ENCODE measurements at places on chromosomes 5 and 9.

GRCh38 chr9:89179895-89180734, 1.5 kb upstream of the SHC3 start:
- no peak for DNase-seq

GRCh38 chr9:99013550-99013949, 69.8 kb downstream of the COL15A1 start:
- DNase-seq = peak; percentile 50

GRCh38 chr5:135161221-135161620, 127.2 kb upstream of the PITX1 start:
- no peak for DNase-seq

GRCh38 chr5:50547303-50547702, 106.2 kb upstream of the EMB start:
- no peak for DNase-seq

- no peak for DNase-seq
Observed at GRCh38 chr9:72855321-72855720, 97.5 kb downstream of the ALDH1A1 start.

- DNase-seq = no peak
Observed at GRCh38 chr9:121277026-121277425, 9.1 kb downstream of the GSN start.

DNA sequence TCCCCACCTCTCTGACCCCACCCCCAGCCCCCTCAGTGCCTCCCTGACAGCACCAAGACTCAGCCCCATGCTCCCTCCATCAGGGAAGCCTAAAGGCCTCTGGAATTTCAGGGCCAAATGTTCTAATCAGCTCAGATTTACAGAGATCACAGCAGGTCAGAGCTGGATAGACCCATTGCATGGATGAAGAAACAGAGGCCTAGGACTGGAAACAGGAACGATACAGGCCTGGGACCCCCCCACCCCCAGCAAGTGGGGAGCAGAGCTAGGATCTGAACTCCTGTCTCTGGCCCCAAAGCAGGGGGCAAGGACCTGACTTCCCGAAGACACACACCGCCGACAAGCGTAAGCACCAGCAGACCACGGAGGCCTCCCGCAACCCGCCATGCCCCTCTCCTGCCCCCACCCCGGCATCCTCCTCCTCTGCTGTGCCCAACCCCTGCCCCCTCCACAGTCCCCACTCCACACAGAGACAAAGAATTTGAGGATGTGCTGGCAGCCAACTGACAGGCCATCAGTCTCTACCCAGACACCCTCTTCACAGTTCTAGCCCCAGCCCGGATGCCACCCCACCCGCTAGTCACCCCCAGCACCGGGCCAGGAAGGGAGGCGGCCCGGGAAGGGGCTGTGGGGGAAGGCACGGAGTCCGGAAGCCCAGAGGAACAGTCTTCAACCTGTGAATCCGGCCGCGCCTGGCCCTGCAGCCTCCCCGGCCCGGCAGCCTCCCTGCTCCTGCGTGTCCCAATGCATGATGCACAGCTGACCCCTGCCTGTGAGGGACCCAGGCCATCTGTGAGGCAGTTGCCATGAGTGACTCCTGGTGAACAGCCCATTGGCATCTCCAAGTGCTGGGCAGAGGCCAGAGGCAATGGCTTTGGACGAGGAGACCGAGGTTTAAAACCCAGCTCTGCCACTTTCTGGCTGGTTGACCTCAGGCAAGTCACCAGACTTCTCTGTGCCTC, 31.3 kb downstream of the NDUFA8 start:
- no peak for DNase-seq

DNA sequence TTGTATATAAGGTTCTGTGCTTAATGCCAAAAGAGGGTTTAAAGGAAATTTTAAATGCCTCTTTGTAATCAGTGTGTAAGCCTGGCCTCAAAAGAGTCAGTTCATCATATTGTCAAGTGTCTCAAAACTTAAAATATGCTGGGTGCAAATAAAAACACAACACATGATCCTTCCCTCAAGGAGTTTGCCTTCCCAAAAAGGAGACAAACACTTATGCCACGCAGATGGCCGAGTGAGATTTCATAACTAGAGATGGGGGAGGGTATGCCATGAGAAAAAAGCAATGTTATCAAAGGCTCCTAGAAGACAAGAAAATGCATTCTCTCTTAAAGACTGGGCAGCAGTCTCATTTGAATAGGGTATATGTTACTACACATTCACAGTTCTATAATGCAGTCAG, 55.2 kb downstream of the FBXO38 start:
- DNase-seq = no peak

DNA sequence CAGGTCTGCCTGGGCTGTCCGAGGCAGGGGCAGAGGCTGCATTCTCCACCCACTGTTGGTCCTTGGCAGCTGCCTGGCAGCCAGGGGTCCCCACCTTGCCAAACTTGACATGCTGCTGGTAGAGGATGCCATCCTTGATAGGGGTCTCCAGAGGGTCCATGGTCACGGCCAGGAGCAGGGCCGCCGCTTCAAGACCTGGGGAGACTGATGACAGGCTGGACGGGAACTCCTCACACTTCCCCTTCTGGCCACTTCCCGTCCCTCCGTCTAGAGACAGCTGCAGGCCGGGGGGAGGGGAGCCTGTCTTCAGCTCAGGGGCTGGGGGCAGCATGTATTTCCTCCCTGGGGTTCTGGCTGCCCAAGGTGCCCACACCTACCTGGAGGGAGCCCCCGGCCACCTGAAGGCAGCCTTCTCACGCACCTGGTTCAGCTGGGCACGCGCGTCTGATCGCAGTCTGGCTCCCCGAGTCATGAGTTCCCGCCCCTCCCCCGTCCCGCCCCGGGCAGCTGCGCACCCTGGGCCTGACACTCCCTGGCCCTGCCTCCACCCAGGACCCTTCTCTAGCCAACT, at the start of gene DOK3:
Gene DOK3, minus strand, starts transcription at position 446 of the 571 bp plus-strand sequence. Its CDS starts 286 bp downstream, at position 160.
- no peak for DNase-seq

GRCh38 chr5:135133698-135134515, 99.9 kb upstream of the PITX1 start:
- no peak for DNase-seq

- peak; percentile 62 for DNase-seq
Observed at GRCh38 chr5:108382784-108383330, 959 bp upstream of the FBXL17 start.

DNA sequence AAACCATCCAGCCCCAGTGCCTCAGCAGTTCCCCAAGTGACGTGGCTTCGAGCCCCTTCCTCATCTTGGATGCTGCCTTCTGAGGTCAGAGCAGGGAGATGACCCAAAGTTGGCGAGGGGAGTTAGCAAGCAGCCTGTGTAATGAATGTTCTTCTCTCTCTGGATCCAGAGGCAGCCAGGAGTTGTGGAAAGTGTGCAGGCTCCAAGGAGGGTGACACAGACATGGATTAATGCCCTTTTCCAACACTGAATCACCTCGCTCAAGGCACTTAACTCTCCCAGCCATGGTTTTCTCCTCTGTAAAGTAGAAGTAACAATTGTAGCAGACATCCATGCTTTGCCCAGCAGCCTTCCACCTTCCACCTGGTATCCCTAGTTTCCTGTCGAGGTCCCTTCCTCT, 64.6 kb upstream of the HAND1 start:
- DNase-seq = no peak

- DNase-seq = no peak
Observed at GRCh38 chr9:69155341-69156030, 18.6 kb upstream of the TJP2 start.

DNA sequence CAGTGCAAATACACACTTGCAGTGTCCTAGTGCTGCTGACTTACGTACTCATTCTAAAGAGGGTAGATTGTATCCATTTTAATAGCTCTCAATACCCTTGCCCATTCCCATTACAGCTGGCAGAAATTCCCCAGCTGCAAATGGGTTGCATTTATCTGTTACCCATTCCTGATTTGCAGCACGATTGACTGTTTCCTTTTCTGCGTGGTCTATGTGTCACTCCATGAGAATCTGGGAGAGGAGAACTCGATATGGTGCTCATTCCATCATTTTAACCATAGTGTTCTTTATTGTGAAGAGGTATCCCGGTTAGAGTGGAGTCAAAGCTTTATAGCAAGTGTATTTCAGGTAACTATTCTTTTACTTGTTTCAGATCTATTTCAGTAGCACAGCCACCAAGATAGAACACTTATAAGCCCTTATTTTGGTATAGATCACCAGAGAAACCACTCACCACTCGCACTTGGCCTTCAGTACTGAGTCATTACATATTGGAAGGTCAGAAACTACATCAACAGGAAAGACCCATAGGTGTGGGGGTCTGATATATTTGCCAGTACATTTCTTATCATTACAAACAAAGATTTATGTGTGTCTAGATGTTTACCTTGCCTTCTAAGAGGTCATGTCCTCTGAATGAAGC, 139.5 kb downstream of the MUSK start:
- no peak for DNase-seq

GRCh38 chr5:100595152-100595811, 60.1 kb downstream of the FAM174A start:
- DNase-seq = peak; percentile 58

DNA sequence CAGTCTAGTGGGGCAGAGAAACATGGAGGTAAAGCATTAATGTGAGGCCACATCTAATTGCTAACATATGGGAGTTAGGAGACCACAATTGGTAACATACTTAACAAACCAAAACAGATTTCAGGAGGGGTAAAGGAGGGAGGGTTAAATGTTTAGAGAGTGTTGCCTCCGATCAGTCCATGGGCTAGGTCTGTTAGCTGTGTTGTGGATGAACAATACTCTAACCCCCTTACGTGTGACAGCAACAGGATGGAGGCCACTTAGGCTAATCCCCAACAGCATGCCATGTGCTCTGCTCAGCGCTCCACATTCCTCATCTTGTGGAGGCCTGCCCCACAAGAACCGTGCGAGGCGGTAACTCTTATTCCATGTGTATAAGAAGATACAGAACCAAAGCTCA, 167.0 kb downstream of the CRB2 start:
- no peak for DNase-seq

DNA sequence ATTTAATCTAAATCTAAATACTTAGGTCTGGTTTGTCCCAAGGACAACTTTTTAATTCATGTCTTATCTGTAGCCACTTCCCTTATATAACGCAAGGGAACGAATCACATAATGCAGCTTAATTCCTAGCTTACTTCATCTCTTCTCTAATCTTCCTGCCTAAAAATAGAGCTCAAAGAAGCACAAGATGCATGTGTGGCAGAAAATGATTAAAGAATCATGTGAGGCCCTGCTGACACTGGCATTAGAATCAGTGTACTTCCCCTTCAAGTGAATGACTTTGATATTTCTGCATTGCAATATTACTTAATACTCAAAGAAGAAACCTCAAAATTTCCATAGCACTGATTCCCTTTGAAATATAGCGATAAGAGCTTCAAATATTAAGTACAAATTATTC, 317.9 kb upstream of the FTMT start:
- no peak for DNase-seq

GRCh38 chr9:104872656-104873488, 55.1 kb downstream of the ABCA1 start:
- DNase-seq = no peak

DNA sequence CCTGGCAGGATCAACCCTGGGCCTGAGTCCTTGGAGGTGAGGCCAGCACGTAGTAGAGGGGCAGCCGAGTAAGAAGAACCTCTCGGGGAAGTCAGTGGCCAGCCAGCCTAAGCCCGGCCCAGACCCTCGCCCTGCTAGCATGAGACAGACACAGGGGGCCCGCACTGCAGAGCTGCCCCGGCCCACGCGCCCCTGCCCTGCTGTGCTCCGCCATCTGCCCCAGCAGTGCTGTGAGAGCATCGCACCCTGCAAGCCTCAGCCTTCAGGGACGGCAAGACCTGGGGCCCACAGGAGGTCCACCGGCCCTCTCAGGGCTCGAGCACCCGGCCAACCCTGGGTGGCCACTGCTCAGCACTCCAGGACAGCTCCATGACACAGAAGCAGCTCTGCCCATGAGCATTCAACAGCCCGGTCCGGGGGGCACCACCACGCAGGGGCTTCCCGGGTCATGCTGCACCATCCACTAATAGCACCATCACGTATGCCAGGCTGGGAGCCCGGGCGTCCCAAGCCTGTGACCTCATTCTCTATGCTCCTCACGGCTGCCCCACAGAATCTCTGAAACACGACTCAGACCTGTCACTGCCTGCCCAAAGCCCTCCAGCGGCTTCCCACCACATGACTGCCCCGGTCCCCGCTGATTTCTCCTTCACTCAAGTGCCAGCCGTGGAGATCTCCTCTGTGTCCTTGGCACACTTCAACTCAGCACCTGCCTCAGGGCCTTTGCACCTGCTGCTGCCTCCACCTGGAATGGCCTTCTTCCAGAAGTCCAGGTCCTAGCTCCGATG, 38.1 kb downstream of the ADAMTS2 start:
- DNase-seq = no peak

- DNase-seq = no peak
Observed at GRCh38 chr5:142811866-142812557, 41.8 kb downstream of the ARHGAP26 start.

DNA sequence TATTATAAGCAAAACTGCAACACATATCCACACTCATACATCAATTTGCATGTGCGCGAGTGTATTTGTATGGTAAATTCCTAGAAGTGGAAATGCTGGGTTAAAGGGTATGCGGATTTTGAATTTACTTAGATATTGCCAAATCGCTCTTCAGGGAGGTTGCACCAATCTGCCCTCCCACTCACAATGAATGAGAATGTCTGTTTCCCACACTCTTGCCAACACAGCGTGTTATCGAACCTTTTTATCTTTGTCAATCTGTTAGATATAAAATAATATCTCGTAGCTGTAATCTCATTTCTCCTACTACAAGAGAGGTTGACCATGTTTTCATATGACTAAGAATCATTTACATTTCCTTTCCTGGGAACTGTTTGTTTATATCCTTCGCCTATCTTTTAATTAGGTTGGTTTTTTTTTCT, 35.7 kb downstream of the LHX2 start:
- DNase-seq = no peak

DNA sequence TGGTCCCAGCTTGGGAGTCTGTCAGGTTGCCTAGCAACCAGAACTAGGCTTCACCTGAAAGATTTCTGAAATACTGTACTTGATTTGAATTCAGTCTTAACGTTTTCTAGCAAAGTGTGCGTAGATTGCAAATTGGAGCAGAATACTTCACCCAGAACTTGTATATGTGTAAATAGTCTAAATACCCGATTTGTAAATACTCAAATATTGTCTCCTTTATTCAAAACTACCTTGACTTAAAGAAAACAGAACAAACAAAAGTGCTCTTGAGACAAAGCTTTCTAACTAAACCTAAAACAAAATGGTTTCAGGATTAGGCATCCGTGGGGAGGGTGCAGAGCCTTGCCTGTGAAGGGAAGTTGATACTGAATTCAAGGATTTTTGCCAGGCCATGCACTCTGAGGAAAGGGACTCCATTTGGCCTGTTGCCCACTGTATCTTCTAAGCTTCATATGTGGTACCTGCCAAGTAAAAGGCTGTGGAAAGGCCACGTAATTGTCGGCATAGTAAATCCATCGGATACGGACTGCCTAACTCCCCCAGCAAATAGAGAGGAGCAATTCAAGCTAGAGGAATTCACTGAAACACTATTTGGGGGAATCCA, 744 bp upstream of the HMGCS1 start:
- DNase-seq = no peak

GRCh38 chr5:44697025-44697424, 111.7 kb upstream of the MRPS30 start:
- no peak for DNase-seq

- DNase-seq = no peak
Observed at GRCh38 chr9:37017546-37017945, 16.5 kb downstream of the PAX5 start.

- no peak for DNase-seq
Observed at GRCh38 chr5:179870403-179870903, 11.8 kb upstream of the MRNIP start.

All from T-helper 2 cell (primary cell).